Kidney glomerular epithelial cell (primary cell): ENCODE measurements at places on chromosomes 3 and 15.
A peak's percentile ranks its signal among the peaks of the same experiment; 100 is the strongest.

DNA sequence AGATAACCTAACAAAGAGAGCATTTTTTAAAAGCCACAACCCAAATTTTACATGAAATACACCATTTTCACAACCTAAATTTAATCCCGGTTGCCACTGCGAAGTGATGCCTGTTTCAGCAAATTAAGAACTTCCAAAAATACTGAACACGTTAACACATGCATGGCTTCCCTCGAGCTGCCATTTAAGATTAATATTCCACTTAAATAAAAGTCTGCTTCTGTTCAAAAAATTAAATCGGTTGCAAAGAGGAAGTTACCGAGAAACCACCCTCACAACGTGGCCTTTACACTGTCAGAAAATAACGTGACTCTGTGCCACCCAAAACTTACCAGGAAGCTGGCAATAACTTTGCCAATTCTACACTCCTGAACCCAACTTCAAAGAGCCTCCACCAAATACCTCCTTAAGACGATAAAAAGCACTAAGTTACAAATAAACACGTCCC lies 1.2 kb downstream of the TBL1XR1 start:
- no peak for DNase-seq

- DNase-seq, result no peak
These were observed 27.1 kb downstream of the CHST2 start for GRCh38 chr3:143146486-143147274.

DNA sequence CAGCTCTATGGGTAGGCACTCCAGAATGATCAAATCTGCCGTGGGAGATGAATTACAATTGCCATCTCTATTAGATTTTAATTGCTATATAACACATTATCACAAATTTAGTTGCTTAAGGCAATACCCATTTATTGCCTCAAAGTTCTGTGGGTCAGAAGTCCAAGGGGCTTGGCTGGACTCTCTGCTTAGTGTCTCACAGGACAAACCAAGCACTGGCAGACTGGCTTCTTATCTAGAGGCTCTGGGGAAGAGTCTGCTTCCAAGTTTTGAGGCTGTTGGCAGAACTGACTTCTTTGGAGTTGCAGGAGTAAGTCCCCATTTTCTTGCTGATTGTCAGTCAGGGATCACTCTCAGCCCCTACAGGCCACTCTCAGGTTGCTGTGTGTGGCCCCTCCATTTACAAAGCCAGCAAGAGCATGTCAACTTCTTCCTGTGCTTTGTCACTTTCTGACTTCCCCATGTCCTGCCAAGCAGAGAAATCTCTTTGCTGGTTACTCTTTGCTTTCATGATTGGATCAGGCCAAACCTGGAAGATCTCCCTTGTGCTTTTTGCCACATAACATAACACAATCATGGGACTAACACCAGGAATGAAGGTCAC lies 93.5 kb upstream of the PRICKLE2 start:
- DNase-seq, result no peak

- no peak for DNase-seq
These were observed 295.8 kb upstream of the LRRN1 start for GRCh38 chr3:3503411-3503810.

DNA sequence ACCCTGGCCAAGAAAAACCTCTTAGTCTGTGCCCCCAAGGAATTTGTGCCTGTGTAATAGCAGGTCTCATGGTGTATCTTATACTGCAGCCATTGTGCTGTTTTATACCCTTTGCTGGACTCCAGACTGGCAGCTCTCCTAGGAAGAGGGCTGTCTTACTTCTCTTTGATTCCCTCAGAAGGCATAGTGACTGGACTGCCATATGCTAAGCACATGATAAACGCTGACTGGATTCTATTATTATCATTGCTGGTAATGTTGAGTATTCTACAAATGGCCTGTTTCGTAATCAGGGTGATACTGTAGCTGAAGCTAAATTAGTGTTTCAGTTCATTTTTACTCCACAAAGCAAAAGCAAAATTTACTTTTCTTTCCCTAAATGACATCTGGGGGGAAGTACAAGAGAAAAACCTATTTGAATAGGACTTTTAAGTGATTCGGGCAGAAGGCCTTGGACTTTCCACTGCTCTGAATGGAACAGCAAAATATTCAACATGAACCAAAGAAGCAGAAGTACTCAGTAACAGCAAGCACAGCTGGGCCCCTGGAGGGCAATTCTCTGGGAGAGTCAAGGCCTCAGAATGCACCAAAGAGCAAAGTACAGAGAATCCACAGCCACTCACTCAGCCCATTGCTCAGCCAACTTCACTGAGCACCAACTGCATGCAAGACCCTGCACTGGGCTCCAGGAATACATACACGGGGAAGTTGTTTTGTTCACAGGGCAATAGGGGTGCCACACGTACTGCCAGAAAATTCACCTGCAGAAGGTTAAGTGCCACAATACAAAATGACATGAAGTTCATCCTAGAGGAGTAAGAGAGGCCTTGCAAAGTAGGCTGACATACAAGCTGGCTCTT lies 7.9 kb upstream of the BCL2A1 start:
- no peak for DNase-seq

GRCh38 chr3:50521572-50521971 lies 18.1 kb upstream of the CACNA2D2 start:
- no peak for DNase-seq

DNA sequence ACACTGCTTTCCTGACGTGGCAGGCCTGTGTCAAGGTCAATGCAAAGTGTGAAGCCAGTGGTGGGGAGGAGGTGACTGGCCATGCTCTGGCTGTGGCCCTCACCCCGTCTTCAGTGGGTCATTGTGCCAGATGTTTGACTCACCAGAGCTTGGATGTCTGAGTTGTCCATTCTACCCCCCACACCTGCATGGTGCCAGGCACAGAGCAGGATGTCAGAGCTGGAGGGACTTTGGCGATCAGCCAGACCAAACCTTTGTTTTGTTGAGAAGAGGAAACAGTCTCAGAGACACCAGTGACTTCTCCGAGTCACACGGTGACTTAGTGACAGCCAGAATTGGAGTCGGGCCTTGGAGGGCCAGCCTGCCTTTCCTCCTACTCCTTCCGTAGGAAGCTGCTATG lies 49.5 kb downstream of the SMAD6 start:
- DNase-seq, result no peak

GRCh38 chr3:73576999-73577461 lies 47.7 kb downstream of the PDZRN3 start:
- peak; percentile 78 for DNase-seq

DNA sequence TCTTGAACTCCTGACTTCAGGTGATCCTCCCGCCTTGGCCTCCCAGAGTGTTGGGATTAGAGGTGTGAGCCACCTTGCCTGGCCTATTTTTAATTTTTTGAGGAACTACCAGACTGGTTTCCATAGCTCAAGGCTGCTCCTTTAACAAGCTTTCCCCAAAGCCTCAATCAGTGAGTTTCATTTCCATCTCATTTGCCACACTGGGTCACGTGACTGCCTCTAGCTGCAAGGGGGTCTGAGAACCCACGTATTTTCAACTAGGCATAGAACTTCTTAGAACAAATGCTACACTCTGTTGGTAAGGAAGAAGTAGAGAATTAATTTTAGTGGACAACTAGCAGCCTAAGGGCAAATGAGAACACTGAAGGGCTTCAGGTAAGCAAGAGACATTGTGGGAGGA lies 3.1 kb upstream of the CD276 start:
- DNase-seq, result no peak

GRCh38 chr3:158109295-158109803 lies 540 bp upstream of the RSRC1 start:
- no peak for DNase-seq
